Stimulated activated CD8-positive, alpha-beta memory T cell treated with anti-CD3 and anti-CD28 coated beads, Interleukin-4, amount 100 ng/mL, for 24 hours (primary cell): ENCODE measurements at places on chromosomes 12 and 14.
A peak's percentile ranks its signal among the peaks of the same experiment; 100 is the strongest.

GRCh38 chr12:118358612-118359540 lies 13.8 kb downstream of the TAOK3 start:
- no peak for DNase-seq

GRCh38 chr14:63940387-63940786 lies 87.6 kb downstream of the SYNE2 start:
- no peak for DNase-seq

DNA sequence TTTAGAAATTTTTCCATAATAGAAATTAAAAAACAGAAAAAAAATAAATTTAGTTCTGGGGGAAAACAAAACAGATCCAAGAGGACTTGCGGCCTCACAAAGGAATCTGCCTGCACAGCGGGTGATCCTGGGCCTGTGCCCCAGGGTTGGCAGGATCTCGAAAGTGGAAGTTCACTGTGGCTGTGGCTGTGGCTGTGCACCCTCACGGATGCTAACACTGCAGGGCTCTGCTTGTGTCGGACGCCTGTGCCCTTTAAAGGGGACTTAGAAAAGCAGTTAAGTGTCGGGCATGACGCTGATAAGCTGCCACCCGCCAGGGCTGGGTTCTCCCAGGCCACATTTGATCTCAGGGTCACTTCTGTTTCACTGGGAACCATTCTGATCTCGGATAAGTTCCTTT lies 209.1 kb downstream of the TTC7B start:
- DNase-seq, result no peak

DNA sequence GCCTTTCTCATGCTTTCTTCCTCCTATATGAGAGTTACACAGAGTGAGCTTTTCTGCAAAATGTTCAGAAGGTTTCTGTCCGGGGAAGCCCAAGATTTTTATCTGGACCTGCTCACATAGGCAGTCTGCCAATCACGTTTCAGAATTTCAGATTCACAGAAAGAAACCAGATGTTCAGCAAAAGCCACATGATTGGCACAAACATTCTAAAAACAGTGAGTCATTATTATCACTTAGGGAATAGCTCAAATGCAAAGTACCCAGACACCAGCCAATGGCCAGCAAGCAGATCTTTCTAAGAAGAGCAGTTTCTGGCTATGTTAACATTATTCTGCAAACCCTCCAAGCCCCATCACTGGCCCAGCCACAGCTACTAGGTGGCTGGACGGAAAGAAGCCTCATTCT lies 1558.5 kb upstream of the TMEM132C start:
- DNase-seq, result no peak

DNA sequence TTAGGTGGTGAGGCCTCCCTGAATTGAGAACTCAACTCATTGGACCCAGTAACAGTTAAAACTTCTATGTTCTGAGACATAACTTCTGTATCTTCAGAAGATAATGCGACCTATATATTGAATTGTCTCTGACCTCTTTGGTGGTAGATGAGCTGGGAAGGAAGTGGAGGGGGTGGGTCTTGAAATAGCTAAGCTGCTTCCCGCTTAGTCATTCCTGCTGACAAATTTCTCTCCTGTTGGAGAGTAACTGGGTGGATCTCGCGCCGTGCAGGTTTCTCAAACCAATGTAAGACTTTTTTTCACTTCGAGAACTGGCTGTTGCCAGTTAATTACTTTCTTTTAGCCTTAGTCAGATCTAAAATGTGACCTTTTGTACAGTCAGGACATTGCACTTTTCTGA lies 100.8 kb downstream of the PPHLN1 start:
- DNase-seq, result no peak

GRCh38 chr14:32329690-32330285 lies 690 bp downstream of the AKAP6 start:
- DNase-seq, result no peak

GRCh38 chr12:46188170-46188569 lies 80.7 kb downstream of the SLC38A1 start:
- no peak for DNase-seq

DNA sequence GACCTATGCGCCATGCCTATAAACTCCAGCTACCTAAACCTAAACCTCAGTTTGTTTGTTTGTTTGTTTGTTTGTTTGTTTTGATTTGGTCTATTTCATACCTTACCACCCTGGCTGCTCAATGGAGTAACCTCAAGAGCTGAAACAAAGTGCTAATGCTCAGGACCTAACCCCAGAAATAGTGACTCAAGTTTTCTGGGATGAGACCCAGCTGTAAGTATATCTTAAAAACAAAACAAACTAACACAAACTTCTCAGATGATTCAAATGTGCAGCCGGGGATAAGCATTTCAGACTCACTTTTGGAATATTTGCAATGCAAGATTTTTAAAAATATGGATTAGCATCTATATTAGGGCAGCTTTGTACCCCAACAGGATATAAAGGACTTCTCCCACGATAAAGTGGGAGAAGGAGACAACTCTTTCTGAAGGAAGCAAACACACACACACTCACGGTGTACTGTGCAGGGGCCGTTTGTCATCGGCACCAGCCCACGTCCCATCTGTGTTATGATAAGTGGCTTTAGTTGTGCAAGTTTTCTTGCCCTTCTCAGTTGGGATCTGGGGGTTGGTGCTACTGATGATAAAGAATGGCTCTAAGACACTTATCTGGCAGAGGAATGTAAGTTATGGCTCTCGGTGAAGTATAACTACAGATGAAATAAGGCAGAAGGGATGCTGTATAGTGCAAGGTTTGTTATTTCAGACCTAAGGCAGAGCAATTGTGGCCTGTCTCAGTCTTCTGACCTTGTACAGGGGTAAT lies 516.7 kb upstream of the TMEM132C start:
- DNase-seq, result no peak

- no peak for DNase-seq
Measured at GRCh38 chr14:89500303-89500702, 83.3 kb upstream of the FOXN3 start.

- no peak for DNase-seq
Measured at GRCh38 chr12:116996093-116996492, 85.3 kb downstream of the FBXW8 start.

- no peak for DNase-seq
Measured at GRCh38 chr14:96225745-96226151, 21.1 kb downstream of the BDKRB2 start.

- no peak for DNase-seq
Measured at GRCh38 chr14:75875958-75876357, 105.8 kb downstream of the TGFB3 start.

GRCh38 chr12:43912859-43913258 lies 77.0 kb downstream of the TMEM117 start:
- no peak for DNase-seq

DNA sequence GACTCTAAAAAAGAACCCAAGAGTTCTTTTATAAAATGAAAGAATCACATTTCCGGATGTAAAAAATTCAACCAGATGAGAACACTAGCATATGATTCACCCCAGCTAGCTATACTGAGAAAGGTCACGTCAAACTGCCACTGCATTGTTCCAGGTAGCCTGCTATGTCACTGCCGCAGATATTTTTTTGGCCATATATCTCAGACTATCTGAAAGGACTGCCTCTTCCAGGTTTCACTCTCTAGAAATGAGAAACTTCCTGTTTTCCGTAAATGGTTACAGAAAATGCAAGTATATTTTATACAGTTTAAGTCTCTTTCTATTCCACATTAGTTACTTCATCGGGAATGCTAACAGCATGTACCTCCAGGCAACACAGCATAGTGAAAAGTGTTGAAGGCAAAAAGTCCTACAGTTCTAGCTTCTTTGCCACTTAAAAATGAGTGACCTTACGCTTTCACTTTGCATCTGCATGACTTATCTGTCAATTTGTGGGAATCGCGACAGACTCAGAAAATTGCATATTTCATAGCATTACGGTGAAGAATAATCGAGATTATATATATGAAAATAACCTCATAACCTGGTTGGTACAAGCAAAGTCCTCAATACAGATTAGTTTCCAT lies 105.2 kb downstream of the MED13L start:
- no peak for DNase-seq

DNA sequence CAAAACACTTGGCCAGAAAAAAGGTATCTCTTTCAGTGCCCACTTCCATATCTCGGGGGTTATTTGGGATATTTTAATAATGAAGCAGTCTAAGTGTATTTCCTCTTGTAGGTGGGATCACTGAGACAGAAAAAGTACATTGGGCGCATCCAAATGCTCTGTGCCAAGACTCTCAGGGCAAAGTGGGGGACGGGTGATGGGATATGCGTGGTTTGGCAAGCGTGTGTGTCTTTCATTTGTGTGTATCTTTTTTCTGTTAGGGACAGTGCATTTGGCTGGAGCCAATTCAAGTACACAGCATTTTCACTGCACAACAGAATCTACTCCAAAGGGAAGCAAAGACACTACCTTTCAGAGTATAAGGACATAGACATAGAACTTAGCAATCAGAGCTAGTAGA lies 29.3 kb downstream of the SSPN start:
- no peak for DNase-seq

DNA sequence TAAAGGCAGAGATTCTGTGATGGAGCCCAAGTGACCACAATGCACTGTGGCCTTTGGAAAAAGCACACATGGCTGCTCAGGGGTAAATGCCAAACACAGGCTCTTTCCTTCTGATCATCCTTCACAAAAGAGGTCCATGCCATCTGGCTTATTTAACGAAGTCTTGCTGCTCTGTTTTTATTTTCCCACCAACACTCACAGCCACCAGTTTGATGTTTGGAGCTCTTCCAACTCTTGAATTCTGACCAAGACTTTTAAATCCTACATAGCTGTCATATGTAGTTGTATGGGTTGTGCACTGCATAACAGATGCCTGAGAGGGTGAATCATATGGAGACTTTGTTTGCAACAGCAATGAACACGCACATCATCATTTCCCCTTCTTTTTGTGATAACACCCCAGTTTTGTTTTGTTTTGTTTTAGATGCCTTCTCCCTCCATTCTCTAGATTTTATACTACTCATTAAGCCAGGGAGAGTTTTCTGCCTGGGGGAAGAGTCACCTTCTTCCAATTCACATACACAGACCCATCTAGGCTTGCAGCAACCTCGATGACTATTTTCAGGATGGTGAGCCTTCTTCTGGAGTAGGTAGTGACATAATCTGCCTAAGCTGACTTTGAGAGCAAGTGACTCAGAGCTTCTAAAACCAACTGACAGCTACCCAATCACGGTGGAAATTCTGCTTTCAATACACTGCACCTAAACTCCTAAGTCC lies 145.2 kb upstream of the WSCD2 start:
- DNase-seq, result no peak

DNA sequence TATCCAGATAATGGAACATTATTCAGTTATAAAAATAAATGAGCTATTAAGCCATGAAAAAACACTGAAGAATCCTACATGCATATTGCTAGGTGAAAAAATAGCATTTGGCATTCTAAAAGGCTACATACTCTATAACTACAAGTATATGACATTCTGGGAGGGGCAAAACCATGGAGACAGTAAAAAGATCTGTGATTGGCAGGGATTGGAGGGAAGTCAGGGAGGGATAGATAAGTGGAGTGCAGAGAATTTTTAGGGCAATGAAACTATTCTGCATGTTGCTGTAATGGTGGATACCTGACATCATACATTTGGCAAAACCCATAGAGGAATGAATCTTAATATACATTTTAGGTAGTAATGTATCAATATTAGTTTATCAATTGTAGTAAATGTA lies 63.1 kb upstream of the SLC38A2 start:
- no peak for DNase-seq

- peak; percentile 26 for DNase-seq
Measured at GRCh38 chr14:51652168-51653078, 713 bp downstream of the FRMD6 start.
